ENCODE measurements at places on chromosomes 5 and 9.

- DNase-seq, result no peak
Measured at GRCh38 chr9:94870793-94871558, 144.5 kb downstream of the AOPEP start.

DNA sequence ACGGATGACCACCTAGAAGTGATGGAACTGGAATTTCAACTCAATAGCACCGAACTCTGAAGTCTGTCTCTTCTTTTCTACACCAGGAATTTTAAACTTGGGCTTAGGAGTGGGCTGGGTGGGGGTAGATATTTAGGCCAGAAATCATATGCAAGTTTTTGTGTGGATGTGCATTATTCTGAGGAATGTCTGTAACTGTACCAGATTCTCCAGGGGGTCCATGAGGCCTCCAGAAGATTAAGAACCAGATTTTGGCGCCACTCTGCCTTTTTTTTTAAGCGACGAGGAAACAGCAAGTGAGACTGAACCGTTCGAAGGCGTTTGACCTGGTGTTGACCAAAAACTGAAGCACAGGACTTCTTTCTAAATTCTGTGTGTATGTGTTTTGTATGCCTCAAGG is 88.8 kb upstream of the TTC23L start:
- DNase-seq, result no peak

DNA sequence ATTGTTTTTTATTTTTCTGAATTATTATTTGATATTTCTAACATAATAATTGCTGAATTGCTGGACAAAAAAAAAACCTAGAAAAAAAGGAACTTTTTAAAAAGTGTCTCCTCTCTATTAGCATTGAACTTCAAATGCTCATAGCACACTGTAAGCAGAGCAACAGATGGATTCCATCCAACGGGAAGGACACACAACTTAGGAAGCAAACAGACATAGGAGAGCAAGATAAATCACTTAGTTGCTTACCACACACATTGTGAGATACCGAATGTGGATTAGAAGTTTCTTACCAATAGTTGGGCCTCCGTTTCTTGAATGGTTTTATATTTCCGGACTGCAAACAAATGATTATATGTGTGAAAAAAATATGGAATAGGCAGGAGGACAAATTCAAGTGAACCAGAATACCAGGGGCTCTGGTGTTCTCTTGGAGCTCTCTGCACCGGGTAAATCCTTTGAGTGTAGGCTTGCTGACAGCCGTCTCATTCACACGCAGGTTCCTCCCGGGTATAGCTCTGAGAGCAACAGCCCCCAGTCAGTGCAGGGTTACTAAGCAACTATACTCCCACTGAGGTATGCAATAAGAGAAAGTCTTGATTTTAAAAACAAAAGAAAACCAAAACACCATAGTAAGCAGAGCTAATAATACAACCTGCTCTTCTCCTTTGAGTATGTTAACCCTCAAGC is 217.6 kb downstream of the TMEM167A start:
- DNase-seq, result no peak

DNA sequence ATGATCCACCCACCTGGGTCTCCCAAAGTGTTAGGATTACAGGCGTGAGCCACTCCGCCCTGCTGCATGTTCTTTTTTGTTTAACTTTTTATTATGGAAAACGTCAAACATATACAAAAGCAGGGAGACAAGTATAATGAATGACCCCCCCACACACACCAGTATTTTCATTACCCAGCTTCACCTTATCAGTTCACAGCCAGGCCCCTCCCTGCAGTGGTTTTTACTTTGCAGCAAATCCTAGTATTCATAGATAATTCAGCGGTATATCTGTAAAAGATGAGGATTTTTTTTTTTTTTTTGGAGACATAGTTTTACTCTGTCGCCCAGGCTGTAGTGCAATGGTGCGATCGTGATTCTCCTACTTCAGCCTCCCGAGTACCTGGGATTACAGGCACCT is 2.3 kb downstream of the POMT1 start:
- no peak for DNase-seq

DNA sequence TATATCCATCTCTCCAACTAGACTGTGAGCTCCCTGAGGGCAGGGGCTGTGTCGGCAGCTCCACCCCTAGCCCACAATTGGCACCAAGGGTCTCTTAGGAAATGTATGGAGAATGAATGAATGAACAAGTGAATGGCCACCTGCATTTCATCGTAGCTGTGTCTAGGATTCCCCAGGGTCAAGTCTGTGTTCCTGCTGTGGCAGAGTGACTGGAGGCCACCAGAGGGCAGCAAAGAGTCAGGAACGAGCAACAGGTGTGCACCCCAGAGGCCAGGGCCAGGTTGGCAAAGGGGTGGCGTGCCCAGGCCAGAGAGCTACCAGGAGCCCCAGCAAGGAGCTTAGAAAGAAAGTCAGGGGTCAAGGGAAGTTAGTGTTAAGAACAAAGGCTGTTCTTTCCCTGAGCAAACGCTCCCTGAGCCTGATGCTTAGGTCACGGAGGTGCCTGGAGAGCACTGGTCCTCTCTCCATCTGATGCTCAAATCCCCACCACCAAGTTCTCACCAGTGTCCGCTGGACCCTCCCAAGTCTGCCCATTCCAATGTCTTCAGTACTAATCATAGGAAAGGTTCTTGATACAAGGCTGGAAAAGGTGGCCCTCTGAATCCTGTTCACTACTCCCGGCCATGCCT is 160.7 kb downstream of the PAX5 start:
- DNase-seq, result peak; percentile 48

- no peak for DNase-seq
Measured at GRCh38 chr9:88998503-88998902, 7.2 kb downstream of the S1PR3 start.

- no peak for DNase-seq
Measured at GRCh38 chr9:96279932-96280331, 22.0 kb downstream of the HSD17B3 start.

DNA sequence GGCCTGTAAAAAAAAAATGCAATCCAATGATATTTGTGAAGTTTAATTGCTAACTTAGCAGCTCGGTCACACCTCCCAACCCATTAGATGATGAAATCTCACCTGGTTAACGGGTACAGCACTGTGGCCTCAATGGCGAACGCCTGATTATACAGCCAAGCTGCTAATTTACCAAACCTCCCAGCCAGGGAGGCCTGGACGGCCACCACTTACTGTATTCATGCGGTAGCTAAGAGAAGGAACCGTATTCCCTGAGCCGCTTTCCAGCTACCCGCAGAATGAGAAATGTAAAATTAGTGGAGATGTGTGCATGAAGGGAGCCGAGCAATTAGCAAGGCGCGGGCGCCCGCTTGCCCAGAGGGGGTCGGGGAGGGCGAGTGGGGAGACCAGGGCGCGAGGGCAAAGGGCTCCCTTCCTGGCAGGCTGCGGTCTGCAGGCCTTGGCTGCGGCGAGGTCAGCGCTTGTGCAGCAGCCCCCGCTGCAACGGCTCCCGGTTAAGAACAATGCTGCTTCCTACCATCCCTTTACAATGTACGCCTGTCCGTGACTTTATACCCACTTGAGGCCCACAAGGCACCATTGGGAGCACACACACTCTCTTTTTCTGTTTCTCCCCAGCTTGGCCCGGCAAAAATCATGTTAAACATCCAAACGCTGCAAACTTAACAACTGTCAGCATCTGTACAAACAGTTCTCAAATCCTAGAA is 70.4 kb upstream of the TBCA start:
- DNase-seq, result no peak

DNA sequence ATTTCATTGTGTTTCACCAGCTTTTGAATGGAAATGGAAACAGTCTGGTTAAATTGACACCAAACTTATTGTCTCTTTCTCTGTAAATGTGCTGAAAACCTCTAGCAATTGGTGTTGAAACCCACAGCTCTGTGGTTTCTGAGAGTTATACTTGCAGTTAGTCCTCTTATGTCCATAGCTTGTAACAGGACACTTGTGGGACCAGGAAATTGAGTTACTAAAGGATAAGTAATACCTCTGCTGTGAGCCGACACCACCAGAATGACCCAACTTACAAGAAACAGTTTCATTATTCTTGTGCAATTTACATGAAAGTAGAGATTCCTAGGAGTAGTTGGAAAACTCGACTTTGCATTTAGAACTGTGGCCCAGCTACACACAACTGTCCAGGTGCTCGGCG is 191.5 kb downstream of the CFAP90 start:
- DNase-seq, result no peak

DNA sequence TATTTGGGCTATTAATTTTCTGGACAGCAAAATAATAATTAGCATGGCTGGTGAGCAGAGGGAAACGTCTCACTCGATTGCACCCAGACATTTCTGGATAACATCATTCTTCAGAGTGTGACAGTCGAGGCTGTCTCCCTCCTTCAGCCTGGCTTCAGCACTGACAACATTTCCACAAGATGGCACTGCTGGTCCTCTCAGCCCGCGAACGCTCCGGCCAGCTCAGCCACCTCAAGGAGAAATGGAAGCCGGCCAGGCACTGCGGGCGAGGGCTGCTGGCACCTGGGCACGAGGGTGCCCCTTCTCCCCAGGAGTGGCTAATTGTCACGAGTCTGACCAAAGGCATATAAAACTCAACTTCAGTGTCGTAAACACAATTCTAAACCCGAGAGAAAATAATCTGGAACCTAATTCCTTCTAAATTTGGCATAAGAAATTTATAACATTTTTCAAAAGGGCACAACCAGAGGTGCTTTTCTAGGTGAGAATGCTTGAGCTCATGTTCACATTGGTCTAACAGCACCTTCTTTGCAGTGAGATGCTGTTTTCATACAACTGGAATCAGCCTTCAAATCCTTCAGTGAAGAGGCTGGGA is 65.9 kb downstream of the DAP start:
- DNase-seq, result no peak

DNA sequence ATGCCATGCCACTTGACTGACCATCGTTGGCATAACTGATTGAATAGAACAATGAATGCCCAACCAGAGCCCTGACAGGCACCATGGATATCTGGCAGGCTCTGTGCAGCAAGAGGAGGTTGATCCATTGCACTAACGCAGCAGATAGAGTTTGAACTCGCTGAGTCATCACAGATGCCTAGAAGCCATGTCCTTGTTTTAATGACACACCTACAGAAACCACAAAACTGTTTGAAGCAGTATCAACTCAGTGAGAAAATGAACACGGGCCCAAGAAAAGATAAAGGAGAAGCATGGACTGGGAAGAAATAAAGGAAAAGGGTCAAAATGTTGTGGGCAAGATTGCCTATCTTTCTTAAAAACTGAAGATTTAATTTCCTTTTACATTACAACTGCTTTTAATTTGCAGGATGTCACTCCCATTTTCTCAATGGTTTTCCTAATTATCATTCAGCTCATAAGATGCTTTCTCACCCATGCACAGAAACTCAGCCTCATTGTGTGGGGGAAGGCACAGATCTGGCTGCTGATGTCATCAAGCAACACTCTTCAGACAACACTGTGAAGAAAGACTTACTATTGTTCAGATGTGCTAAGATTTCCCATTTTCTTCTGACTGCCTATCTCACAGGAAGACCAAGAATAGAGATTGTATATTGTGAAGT is 129.0 kb downstream of the PIK3R1 start:
- DNase-seq, result no peak

GRCh38 chr9:26725573-26725972 is 167.0 kb downstream of the CAAP1 start:
- no peak for DNase-seq

DNA sequence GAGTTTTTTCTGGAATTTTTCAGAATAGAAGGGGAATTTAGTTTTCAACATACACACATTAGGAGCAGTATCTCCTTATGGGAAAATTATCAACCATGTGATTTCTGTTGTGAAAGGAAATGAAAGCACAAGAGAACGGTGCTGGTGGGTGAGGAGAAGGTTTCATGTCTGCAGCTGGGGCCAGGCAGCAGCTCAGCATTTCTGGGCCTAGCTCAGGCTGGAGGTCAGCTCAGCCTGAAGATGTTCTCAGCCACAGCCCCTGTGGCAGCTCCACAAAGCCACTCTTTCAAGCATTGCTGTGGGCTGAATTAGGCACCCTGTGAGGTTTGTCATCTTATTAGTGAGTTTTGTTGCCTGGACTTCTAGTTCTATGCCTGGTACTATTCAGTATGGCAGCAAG is 90.3 kb downstream of the DIRAS2 start:
- no peak for DNase-seq

DNA sequence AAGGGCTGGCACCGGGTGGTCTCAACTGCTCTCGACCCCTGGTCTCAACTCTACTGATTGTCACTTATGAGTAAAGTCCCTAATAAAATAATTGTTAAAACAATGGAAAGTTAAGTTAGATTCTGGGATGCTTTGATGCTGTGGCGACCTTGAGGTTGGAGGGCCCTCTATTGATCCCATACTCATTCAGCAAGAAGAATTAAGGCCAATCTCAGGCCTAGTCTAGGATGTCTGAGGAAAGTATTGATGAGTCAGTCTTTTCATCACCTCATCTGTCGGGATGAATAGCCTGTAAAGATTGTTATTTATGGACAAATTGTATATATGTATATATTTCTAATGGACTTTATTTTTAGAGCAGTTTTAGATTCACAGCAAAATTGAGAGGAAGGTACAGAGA is 50.8 kb downstream of the WDR36 start:
- DNase-seq, result no peak

DNA sequence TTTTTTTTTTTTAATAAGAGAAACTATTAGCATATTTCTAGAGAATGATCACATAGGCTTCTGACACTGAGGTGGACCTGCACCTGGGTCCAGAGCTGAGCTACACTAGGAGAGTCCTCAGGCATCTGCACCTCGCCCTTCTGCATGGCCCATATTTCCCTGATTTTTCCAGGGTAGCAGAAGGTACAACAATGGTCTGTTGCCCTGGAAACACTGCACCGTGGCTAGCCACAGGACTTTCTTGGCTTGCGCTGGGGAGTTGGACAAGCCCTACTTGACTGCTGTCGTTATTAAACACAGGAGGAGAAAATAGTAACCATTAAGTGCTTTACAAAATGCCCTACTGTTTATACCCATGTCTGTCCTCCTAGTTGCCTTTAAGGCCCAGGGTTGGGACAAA is 615.7 kb upstream of the MEF2C start:
- DNase-seq, result no peak

DNA sequence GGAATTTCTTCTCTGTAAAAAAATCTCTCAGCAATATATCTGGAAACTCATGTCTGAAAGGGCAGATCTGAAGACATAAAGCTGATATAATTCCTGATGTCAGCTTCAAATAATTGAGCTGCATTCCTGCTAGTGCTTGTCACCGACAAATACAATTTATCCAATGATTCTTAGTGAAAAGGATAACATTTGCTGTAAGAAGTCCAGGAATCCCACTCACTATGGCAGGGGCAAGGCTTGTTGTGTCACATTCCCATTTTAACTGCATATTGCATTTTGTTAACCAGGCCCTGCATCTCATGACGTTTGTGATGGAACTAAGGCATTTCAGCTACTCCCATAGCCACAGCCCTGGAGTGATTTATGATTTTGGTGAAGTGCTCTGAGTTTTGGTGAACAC is 160.1 kb upstream of the DAB2 start:
- no peak for DNase-seq

DNA sequence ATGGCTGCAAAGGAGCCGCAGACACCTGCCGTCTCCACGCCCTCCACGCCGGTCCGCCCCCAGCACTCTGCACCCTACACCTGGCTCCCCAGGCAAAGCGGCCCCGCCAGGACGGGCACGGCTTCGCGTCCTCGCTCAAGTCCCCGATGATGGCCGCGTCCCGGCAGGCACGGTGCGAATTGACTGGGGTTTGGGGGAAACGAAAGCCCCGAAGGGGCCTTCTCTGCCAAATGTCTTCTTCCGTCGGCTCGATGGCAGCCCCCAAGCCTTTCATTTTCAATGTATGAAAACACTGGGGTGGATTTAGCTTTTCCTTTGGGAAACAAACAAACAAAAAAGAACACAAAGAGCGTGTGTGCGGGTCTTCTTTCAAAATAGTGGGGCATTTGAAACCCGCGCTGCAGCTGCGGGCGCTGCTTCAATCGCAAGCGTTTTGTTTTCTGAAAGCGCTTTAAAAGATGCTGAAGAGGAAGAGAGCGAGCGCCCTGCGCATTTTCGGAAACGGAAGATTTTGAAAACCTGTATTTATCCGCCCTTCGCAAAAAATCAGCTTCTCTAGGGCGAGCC is 160.0 kb downstream of the RMI1 start:
- no peak for DNase-seq

All from KG1 (cell line).